HCEC 1CT (cell line): ENCODE measurements at places on chromosomes 1 and 21.

- DNase-seq, result no peak
Observed at GRCh38 chr1:247241691-247242090, 14.2 kb upstream of the VN1R5 start.

- DNase-seq, result no peak
Observed at GRCh38 chr1:17908945-17909344, 153.8 kb downstream of the ACTL8 start.

- no peak for DNase-seq
Observed at GRCh38 chr1:232438476-232438875, 191.5 kb downstream of the SIPA1L2 start.

DNA sequence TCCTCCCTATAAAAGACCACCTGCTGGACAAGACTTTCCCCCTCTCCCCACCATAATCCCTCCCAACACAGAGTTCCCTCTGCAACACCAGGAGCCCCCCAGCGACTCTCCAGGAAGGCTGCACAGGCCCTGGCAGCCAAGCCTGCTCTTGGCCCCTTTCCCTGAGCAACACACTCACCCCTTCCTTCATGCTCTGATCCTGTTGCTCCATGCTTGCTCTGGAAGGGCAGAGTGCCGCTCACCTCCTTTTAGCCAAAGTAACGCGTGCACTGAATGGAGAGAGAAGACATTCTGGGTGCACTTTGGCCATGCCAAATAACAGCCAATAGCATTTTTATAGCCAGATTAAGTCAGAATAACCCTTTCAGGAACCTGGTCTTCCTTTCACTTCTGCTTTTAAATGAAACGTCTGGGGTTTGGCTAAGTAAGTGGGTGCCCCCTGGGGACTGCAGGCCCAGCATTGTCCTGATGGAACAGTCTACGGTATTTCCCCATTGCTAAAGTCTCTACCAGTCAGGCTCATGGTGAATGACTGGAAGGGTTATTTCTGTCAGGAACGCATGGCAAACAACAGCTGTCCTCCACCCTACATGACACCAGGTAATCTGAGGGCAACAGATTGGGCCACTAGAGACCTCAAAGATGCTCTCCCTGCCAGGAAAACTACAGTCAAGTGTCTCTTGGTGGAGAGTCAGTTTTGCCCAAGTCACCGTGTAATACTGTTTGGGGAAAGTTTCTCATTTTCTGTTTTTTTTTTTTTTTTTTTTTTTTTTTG is at the start of gene SLC2A5:
SLC2A5 (minus strand) TSS at position 310 of the 775 bp plus-strand sequence; CDS start at position 211, 99 bp downstream.
- DNase-seq, result no peak

DNA sequence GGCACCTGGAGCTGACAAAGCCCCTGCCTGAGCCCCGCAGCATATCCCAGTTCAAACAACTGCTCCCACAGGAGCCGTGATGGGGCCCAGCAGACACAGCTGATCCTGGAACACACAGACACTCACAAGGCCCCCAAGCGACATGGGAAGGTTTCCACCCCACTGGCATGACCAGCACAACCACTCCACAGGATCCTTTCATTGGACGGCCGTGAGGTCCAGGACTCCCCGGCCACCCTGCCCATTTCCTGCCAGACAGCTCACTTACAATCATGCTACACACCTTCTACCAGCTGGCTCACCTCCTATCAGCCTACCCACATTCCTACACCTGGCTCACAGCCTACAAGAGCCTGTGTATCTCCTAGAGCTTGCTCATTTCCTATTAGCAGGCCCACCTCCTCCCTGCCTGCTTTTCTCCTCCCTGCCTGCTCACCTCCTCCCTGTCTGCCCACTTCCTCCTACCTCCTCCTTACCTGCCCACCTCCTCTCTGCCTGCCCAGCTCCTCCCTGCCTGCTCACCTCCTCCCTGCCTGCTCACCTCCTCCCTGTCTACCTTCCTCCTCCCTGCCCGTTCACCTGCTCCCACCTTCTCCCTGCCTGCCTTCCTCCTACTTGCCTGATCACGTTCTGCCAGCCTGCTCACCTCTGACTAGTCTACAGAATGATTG is 73.9 kb downstream of the MATN1 start:
- DNase-seq, result no peak

- DNase-seq, result no peak
Observed at GRCh38 chr1:25617625-25618432, 1.2 kb downstream of the MAN1C1 start.

- DNase-seq, result no peak
Observed at GRCh38 chr1:214143006-214143992, 137.7 kb upstream of the SMYD2 start.

DNA sequence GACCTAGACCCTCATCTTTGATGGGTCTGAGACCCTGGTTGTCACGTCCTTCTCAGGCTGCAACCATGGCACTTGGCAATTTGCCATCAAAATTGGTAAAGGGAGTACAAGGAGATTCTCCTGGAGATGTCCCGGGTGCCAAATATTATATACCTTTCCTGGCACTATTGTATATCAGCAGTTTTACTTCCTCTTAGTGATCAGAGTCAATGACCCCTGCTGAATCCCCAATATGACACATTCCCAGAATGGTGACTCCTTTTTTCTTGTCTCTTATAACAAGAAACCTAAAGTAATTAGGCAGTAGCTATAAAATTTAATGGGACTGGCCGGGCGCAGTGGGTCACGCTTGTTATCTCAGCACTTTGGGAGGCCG is 39.6 kb upstream of the CDC42BPA start:
- no peak for DNase-seq

DNA sequence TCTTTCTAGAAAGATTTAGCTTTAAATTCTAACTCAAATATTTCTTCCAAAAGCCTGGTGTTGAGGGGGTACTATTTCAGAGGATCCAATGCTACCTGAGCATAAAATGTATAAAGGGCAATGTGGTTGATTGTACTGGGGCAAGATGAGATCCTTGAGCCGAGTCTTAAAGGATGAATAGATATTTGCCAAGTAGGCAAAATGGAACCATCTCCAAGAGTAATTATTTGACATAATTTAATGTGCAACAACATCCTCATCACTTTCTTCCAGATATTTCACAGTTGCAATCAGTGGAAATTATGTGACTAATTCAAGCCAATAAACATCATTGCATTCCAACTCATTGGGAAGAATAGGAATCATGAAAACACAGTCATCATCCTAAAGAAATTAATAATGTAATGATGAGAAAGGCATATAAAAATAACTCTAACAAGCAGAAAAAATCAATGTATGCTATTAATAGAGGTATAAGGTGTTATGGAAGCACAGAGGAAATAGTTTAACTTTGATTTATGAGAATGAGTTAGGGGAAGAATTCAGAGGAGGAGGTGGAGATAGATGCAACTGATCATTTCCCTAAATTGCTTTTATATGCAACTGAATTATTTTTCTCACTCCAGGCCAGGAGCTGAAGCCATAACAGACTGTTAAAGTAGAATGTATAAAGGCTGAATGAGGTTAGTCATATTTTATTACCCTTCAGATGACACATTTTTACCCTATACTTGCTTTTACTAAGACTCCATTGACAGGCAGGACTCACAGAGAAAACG is 30.0 kb upstream of the RGS4 start:
- no peak for DNase-seq

DNA sequence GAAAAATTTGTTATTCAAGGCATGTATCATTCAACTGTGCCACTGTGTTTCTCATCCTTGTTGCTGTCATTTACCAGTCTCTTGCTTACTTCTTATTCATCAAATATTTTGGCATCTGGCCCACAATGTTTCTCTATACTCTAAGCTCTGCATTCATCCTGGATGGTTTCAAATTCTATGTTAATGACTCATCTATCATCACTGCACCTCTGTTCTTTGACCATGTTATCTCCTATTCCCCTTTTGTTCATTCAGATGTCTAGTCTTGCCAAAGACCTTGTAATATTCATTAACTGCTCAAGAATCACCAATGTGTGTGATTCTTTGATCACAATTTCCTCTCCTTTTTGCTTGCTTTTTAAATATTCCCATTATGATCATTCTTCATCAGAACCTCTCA is 54.6 kb upstream of the PRKACB start:
- peak; percentile 72 for DNase-seq

DNA sequence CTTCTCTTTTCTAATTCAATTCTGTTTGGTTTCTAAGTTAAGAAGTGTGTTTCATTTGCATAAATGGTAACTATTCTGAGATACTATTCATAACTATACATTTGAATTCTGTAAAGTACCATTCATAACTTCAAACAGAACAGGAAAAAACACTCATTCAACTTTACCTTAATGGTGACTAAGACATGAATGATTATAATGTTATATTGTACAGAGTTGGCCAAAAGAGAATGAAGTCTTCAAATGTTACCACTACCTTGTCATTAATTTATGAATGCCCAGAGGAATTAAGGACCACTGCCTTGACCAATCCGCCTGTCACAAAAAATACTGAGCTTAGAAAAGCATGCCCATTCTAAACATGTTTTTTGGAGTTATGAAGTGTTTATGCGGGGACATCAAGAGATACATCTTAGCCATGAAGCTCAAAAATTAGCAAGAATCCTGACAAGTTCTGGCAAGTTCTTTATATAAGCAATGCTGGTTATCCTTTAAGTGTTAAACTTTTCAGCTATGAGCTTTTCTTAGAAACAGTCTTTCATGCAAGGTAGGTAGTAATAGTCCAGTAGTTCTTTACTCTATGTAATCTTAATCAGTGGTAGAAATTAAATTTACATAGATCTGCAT is 7.9 kb downstream of the WASF2 start:
- no peak for DNase-seq

GRCh38 chr1:35573198-35574124 is at the start of gene TFAP2E:
TFAP2E (plus strand) TSS chr1:35573314; CDS start chr1:35573578, 264 bp downstream.
- DNase-seq, result no peak

DNA sequence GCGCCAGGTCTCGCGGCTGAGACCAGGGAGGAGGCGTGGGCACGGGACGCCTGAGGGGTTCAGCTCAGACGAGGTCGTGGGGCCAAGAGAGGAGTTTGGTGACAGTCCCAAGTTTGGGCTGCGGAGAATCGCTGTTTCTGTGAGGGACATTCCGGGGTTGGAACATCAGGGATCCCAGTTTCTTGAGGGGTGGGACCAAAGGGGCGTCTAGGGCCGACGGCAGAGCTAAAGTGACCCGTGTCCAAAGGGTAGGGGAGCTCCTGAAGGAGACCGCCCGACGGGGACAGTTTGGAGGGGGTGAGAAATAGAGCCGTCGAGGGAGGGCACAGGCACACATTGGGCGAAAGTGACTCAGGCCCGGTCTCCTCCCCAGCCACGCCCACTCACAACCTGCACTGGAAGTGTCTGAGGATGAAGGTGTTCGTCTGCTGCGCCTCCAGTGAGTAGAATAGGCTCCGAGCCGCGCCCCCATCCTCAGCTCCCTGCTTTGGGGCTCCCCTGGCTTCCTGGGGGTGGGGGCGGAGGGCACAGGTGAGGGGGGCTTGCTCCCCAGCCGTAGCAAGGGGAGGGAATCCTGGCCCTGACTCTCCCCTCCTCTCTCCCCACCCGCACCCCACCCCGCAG is 7.0 kb downstream of the EFNA3 start:
- peak; percentile 41 for DNase-seq

GRCh38 chr1:115714572-115715141 is 53.9 kb downstream of the CASQ2 start:
- DNase-seq, result no peak

GRCh38 chr1:184632415-184633175 is 122.1 kb downstream of the EDEM3 start:
- no peak for DNase-seq

GRCh38 chr1:71054791-71055190 is 7.2 kb upstream of the PTGER3 start:
- DNase-seq, result no peak

GRCh38 chr1:192766876-192767275 is 42.0 kb upstream of the RGS2 start:
- no peak for DNase-seq

GRCh38 chr1:235307158-235308124 is 20.5 kb downstream of the ARID4B start:
- peak; percentile 28 for DNase-seq

DNA sequence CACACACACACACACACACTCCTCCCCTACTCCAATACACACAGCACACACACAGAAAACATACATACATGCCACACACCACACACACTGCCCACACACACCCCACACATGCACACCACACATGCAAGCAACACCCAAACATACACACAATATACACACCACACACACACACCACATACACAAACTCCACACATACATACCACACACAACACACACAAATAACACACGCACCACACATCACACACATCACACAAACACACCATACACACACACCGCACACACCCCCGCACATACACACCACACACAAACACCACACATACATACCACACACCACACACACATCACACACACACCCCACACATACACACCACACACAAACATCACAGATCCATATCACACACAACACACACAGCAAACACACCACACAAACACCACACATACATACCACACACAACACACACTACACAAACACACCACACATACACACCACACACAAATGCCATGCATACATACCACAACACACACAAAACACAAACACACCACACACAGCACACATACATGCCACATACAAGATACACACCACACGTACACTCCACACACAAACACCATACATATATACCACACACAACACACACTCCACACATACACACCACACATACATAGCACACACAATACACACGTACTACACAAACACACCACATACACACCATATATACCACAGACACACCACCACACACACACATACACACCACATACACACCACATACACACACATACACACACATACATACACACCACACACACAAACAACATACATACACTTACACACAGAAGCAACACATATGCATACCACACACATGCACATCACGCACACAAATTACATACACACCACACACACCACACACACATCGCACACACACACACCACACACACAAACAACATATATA is 932 bp upstream of the RAB7B start:
- no peak for DNase-seq

GRCh38 chr1:158654086-158654485 is 32.4 kb downstream of the SPTA1 start:
- no peak for DNase-seq

- no peak for DNase-seq
Observed at GRCh38 chr21:44598061-44598460, 2.3 kb upstream of the KRTAP10-7 start.

DNA sequence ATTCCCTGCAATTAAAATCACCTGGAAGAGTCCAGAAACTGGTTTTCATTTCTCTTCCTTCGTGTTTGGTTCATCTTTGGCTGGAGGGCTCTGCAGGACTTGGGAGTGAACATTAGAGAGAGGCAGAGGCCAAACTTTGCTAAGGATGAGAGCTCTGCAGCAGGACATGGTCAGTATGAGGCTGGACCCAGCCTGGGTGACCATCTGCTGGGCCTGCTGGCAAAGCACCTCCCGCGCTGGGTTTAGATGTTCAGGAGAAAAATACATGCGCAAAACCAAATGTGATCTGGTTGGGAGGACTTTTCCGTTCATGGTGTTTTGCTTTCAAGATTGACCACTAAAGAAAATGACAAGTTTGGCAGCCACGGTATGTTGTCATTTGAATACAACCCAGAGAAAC is 15.9 kb downstream of the KAZN start:
- no peak for DNase-seq

DNA sequence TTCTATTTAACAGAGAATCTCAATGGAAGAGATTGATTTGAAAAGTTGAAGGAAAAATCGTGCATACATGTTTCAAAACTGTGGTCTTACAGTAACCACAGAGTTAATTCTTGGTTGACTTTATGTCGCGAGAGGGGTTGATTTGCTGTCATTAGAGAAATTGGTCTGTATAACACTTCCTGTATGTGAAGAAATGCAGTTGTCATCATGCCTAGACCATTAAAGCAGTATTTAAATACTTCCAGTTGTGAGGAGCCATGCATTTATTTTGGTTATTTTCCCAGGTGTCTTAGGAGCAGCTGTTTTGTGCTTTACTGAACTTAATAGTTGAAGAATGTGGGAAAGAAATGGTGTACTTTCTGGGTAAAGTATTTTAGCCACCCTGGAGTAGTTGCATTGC is 76.2 kb downstream of the NFIA start:
- no peak for DNase-seq
